Fibroblast of skin of abdomen (primary cell): ENCODE measurements at places on chromosomes 2 and 18.
A peak's percentile ranks its signal among the peaks of the same experiment; 100 is the strongest.

- DNase-seq, result no peak
Measured at GRCh38 chr2:189222468-189223105, 43.0 kb upstream of the COL5A2 start.

DNA sequence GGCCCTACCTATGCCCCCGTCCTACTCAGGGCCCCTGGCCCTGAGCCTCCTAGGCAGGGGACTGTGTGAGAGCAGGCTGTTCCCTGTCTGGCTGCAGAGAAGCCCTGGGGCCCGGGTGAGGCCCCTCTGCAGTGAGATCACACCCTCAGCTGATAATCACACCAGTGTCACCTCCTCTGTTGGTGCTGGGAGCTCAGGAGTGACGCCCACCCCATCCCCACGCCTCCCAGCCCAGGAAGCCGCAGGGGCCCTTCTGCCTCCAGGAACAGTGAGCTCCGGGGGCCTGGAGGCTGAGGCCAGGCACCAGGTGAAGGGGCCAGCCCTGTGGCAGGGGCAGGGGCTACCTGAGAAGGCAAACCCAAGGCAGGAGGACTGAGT is 20.0 kb downstream of the KCNIP3 start:
- no peak for DNase-seq

GRCh38 chr18:67280486-67281242 is 235.9 kb downstream of the DSEL start:
- DNase-seq, result no peak

DNA sequence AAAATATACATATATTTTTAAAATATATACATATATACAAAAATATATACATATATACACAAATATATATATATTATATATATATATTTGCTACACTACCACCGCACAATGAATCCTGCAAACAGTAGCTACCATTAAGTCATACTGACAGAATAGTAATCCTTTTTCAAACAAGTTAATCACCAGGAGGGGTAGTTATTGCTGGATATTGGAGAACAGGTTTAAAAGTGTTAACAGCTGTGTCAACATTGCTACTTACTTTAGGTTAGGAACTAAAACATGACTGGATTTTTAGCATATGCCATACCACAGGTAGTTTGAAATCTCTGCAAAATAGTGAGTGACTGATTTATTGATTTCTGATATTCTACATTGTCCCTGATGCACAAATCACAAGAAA is 529.1 kb upstream of the CDH7 start:
- no peak for DNase-seq

DNA sequence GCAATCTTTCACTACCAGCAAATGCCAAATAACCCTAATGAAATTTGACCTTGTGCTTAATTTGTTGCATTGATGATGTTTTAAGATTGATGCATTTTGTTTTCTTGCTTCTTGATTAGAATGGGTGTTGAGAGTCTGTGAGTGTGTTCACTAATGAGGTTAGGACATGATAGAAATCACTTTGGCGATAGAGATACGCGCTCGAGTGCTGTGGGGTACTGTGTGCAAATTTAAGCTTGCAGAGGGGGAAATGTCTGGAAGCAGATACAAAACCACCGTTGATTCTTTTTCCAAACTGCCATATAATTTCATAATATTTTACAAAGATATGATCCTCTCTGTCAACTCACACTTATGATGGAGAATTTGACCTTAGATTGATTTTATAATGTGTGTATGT is 200.9 kb downstream of the PIEZO2 start:
- DNase-seq, result no peak

DNA sequence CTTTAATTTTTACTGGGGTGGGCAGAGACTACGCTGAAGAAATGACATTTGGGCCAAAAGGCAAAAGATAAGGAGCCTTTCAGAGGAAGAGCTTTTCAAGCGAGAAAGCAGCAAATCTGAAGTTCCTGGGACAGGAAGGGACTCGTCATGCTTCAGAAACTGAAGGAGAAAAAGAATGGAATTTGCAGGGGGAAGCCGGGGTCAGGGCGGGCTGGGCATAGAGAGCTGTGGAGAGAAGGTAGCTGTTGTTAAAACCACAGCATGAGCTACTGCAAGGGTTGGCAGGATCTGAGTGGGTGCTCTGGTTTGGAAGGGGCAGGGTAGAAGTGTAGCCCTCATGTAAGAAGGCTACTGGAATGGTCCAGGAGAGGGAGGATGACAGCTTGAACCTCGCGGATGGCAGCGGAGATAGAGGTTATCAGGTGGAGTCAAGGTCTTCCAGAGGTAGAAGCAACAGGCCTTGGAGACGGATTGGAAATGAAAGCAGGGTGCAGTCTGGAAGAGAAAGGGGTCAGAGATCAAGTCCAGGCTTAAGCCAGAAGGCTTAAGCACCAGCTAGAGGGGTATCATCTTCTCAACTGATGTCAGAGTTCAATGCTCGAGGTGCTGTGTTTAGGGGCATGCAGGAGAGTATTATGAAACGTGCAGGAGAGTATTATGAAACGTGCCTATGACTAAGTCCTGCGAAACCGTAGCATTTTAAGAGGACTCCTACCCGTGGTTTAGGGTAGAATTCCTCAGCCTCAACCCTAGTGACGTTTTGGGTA is 18.9 kb downstream of the ATP8B1 start:
- DNase-seq, result peak; percentile 78

- peak; percentile 69 for DNase-seq
Measured at GRCh38 chr2:164523009-164523408, 98.3 kb downstream of the GRB14 start.

GRCh38 chr2:151860210-151860609 is 32.0 kb upstream of the ARL5A start:
- DNase-seq, result no peak

GRCh38 chr2:173568054-173568453 is 213.4 kb downstream of the CDCA7 start:
- no peak for DNase-seq

DNA sequence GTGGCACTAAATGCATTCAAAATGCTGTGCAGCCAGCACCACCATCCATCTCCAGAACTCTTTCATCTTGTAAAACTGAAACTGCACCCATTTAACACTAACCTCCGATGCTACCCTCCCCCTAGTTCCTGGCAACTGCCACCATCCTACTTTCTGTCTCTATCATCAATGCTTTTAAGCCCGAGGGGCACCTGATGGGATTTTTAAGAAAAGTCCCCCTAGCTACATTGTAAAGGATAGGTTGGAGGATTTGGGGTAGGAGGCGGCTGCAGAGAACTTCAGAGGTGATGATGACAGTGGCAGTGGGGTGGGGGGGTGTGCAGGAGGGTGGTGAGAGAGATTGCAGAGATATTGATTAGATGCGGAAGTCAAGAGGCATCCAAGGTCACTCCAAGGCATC is 10.8 kb upstream of the YWHAQ start:
- no peak for DNase-seq

- DNase-seq, result peak; percentile 34
Measured at GRCh38 chr2:182456784-182457183, 29.9 kb upstream of the PDE1A start.

- DNase-seq, result peak; percentile 55
Measured at GRCh38 chr2:150866431-150866830, 379.0 kb upstream of the RND3 start.

DNA sequence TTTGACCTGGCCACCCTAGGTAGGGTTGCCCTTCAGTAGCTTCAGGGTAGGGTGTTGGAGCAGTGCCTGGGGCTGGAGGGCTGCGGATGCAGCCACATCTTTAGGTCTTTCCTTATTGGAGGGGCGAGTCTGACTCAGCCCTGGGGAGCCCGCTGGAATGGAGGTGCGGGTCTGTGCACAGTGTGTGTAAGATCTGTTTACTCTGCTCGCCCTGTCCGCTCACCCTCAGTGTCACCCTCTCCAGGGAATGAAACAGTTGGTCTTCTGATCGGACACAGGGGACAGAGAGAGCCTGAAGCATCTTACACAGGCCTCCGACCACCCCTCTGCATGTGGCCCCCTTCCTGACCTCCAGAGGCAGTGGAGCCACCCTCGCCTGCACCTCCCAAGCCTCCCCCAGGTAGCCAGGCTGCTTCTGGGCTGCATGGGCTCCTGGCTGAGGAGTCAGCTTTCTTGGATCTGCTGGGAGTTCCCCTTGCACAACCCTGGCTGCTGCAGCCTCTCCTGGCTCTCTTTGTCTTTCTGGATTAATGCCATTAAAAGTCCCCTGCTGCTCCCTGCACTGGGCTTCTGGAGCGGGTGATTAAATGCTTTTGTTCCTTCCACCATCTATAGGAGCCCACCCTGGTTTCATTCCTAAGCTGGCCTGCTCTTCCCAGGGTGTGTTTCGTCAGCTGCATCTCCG is 82.6 kb downstream of the ASB1 start:
- DNase-seq, result peak; percentile 42

DNA sequence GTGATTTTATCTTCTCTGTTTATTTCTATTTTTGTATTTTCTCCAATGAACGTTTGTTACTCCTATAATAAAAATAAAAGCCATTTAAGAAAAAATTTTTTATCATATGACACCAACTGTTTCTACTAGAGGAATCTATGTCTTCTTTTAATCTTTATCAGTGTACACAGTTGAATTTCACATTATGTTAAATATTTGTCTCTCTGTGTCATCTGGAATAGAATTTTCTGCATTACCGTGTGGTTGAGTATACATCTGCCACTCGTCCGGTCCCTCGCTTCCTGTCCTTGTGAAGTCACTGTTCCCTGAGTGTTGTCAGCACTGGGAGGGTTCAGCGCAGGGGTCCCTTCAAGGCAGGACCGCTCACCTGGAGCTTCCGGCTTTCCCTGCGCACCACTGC is 99.2 kb downstream of the LDLRAD4 start:
- no peak for DNase-seq

DNA sequence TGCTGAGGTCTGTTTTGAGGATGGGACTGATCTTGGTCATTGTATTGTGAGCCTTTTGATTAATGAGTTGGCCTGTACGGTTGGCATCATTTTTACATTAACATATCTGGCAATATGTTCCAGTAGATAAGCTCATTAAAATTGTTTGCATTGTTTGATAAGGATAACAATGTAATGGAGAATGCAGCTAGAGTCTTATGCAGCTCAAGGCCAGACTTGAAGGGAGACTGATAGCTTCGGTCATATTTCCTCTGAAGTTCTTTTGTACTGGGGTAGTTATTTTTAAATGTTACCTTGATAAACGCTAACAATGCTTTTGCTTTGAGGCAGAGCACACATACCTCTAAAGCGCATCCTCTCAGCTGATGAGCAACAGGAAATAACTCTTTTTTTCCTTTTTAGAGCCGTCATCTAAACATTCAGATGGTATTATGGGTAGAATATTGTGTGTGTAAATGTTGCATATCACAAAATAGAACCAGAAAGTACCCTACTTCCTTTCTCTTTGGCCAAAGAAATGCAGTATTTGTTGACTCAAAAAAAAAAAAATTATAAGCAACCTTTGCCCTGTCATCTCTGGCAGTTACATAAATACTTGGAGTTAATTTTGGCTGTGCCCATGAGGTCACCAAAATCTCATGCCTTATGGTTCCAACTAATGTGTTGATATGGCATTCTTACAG is 1.3 kb downstream of the MAPRE2 start:
- DNase-seq, result no peak

GRCh38 chr2:111160758-111161157 is 40.0 kb downstream of the BCL2L11 start:
- DNase-seq, result peak; percentile 87

- DNase-seq, result peak; percentile 84
Measured at GRCh38 chr2:231642631-231643494, 50.2 kb downstream of the TEX44 start.

GRCh38 chr2:70068119-70068518 is 19.2 kb upstream of the PCBP1 start:
- DNase-seq, result no peak

DNA sequence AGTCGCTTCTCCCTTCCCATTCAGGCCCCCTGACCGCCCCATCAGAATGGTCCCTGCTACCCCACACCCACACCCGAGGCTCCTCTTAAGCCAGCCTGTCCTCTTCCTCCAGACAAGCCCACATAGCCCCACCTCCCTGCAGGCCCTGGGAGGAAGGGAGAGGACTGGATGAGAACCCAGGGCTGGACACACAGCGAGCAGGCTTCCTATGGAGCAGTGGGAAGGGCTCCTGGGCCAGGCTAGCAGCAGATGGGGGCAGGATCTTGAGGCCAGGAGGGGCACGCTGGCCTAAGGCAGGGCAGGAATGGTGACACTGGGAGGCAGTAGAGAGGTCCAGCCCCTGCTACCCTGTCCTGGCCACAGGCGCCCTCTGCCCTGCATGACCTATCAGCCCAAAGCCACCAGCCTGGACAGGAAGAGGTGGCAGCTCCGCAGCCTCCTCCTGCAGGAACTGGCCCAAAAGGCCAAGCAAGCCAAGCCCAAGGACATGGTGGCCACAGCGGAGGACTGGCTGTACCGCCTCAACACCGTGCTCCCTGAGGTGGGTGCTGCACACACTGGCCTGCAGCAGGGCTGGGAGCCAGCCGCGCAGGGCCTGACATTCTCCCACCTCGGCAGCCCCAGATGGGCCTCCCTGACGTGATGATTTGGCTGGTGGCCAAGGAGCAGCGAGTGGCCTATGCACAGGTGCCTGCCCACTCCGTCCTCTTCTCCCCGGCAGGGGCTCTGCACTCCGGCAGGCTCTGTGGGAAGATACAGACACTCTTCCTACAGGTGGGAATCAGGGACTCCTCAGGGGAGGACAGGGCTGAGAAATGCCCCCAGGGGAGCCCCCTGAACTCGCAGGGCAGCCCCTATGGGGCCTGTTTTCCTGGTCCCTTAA is 43.3 kb downstream of the FER1L5 start:
- peak; percentile 6 for DNase-seq

GRCh38 chr2:215868846-215869543 is 144.4 kb downstream of the MREG start:
- peak; percentile 37 for DNase-seq

DNA sequence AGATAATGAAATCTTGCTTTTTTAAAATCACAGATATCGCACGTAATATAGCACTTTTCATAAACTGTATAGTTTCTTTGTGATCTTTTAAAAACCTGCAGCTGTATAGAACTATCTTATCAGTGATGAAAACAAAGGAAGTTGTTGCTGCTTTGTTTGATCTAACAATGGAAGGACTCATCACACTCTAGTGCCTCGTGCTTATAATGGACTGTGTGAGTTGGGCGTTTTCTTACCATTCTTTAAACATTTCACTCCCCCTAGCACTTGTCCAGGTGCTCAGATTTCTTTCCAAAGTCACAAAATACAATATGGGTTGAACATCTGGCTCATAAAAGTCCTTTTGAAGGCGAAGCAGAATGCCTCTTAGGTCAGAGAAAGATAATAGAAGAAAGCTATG is 94.8 kb upstream of the SPATS2L start:
- no peak for DNase-seq

DNA sequence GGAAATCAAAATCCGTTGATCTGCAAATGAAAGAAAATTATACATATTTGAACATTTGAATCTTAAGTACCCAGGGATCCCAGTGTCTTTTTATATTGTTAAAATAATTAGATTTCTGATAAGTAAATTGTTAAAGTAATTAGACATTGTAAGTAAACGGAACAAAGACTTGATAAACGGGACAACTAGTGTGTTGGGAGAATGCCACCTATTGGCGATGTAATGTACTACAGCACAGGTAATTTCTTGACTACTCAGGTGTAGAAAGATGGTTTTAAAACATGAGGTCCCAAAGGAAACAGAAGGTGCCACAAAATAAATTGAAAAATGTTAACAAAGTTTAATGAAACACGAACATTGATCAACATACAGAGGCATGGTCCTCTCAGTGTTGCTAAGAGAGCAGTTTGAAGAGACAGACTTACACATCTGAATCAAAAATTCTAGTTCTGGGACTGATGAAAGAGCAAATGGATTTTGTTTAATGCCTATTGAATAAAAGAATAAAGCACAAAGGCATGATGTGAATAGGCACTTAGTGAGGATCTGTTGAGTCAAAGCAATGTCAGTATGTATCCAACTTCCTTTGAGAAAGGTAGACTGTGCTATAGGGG is 103.4 kb upstream of the RASGRP3 start:
- no peak for DNase-seq
